ENCODE measurements at places on chromosomes 7 and 10. TPM values are rescaled to one million over a fixed set of nuclear protein-coding genes. Genes with fewer than 3 reads are reported as not detected.

- no peak for DNase-seq
These were observed 199.5 kb downstream of the SKAP2 start for GRCh38 chr7:26664735-26665416.

DNA sequence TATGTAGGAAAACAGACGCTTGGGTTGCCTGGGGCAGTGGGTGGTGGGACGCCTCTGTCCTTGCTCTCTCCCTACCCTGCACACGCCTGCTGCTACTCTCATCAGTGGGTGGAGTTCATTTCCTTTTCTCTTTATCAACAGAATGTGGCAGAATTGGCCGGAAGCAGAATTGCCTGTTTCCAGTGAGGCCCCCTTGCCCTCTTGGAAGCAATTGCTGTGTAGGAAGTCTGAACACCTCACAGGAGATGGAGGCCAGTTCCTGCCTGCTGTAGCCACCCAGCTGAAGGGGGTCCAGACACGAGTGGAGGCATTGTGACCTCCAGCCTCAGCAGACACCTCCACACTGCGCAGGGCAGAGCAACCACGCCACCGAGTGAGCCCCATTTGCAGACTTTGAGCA, 331.6 kb upstream of the ZNF32 start:
- no peak for DNase-seq

- DNase-seq: no peak
These were observed 249.5 kb downstream of the RPS24 start for GRCh38 chr10:78283069-78283682.

DNA sequence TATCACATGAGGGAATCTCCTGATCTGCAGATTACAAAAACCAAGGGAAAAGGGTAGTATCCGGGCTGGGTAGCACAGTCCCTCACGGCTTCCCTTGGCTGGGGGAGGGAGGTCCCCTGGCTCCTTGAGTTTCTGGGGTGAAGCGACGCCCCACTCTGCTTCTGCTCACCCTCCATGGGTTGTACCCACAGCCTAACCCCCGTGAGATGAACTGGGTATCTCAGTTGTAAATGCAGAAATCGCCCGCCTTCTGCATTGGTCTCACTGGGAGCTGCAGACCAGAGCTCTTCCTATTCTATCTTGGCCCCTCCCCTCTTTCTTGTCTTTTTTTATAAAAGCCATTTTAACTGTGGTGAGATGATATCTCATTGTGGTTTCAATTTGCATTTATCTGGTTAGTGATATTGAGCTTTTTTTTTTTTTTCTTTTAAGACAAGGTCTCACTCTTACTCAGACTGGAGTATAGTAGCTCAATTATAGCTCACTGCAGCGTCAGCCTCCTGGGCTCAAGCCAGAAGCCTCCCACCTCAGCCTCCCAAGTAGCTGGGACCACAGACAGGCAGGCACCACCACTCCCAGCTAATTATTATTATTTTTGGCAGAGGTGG, 87.8 kb downstream of the ABCC2 start:
- DNase-seq: no peak

DNA sequence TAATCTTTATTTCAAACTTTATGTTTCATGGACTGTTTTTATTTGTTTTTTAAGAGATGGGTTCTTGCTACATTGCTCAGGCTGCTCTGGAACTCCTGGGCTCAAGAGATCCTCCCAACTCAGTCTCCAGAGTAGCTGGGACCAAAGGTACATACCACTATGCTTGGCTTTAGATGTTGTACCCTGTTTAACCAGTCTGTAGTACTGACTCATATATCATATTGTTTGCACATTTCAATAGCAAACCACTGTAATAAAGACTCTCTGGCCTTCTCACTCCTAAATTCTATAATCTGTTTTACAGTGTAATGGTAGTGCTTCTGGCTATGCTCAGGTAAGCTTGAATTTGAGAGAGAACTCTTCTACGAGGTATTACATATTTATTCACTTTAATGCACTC, 413.6 kb upstream of the PCDH15 start:
- DNase-seq: no peak

- DNase-seq: peak; percentile 11
These were observed 32.0 kb upstream of the PLEKHA1 start for GRCh38 chr10:122342293-122343134.

GRCh38 chr10:28171468-28172222, 131.2 kb downstream of the MPP7 start:
- DNase-seq: peak; percentile 50

GRCh38 chr10:31953080-31953479, 24.4 kb upstream of the ARHGAP12 start:
- no peak for DNase-seq

DNA sequence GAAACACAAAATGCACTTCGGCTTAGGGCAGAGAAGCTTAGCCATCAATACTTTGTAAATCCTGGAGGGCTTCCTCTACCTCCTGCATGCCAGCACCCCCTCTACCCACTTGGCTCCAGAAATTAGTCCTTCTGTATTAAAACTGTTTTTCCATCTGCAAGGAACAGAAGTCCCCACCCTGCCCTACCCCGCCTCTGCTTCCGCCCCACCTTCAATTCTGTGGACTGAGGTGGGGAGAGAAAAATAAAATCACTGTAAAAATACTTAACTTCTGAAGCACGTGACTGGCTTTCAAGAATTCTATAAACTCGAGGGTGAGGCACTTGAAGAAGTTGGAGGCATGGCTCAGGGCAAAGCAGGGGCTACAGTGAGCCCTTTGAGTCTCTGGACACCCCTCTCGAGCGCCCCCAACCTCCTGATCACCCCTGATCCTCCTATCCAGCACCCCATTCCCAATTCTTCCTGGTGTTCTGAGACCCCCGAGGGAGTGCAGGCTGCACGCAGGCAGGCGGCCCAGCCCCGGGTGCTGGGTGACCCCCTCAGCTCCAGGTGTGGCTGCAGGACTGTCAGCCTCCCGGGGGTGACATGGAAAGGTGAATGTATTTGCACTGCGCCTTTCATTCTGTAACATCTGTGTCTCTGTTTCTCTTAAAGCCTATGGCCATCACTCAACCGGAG, 7.3 kb upstream of the KIAA1217 start:
- DNase-seq: no peak

GRCh38 chr7:35831208-35831607, 30.4 kb downstream of the SEPTIN7 start:
- no peak for DNase-seq

- no peak for DNase-seq
These were observed 1.6 kb downstream of the AVPI1 start for GRCh38 chr10:97685395-97685958.

- no peak for DNase-seq
These were observed 212.1 kb downstream of the MLLT10 start for GRCh38 chr10:21746118-21746517.

DNA sequence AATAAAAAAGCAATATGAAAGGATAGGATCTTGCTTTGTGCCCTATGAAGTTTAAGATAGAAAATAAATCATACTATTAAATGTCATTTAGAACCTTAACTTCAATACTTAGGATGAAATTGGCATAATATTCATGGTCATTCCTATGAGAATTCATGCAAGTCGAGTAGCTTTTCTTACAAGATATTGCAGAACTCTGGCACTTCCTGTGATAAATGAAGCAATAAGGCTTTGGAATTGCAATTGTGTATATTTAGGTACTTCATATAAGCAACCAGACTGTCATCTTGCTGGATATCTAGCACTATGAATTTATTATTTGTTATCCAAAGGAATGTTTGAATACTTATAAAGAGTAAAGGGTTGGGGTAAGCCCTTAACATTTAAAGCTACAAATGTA, 116.5 kb downstream of the ZNF438 start:
- no peak for DNase-seq

- DNase-seq: peak; percentile 57
These were observed 25.2 kb downstream of the GET4 start for GRCh38 chr7:901388-902154.

DNA sequence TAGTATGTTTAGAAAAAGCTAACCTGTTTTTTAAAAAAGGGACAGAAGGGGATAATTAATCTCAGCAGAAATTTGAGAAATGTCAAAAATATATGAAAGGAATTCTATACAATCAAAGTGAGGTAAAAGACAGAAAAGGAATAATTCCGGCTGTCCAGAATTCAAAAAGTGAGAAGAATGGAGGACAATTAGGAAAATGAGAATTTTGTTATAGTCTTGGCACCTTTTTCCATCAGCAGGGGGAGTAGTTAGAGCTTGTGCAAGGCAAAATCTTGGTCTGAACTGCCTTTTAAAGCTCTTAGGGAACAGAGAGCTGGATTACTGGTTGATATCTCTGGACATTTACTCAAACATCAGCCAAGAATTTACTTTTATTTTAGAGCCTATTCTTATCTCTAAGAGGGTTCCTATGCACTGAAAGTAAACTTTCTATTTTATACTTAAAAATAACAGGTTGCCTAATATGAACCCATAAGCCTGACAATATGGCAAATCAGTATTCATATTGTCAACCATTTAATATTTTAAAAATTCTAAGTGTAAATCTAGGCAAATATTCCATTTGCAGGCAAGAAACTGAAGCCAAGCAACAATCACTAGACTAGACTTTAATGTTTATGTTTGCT, 185.6 kb downstream of the ANK3 start:
- DNase-seq: no peak

DNA sequence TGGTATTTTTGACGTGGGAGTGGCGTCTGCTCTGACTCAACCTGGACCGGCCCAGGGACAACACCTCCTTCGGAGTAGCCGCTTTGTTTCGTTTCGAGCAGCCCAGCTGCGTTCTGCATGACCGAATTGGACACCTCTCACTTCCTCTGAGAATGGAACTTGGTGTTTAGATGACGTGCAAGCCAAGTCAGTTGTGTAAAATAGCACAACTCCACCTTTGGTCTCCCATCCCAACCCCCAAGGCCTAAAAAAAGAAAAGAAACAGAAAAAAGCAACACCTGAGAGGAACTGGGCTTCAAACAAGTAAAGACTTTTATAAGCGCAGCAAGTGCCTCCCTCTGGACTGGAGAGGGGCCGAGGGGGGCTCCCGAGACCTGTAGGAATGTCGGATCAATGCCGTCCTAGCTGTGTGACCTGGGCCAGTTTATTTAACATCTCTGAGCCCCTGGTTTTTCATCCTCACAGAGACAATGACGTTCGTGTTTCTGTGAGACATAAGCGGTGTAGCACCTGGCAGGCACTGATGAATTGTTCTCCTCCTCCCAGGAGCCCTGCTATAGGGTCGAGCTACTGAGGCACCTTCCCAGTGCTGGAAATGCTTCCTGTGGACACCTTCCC, 52.0 kb upstream of the SMNDC1 start:
- no peak for DNase-seq

GRCh38 chr10:21924511-21924910, 79.0 kb downstream of the DNAJC1 start:
- no peak for DNase-seq

DNA sequence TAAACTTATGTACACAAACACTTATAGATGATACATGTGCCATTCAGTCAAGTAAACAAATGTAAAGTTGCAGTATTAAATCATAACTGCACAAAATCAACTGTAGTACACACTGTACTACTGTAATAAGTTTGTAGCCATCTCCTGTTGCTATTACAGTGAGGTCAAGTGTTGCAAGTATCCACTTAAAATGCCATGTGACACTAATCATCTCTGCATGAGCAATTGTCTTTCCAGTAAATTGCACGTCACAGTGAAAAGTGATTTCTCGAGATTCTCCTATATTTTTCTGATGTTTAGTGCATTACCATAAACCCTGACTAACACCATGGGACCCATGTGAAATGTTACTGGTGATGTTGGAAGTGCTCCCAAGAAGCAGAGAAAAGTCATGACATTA, 293.3 kb upstream of the SP4 start:
- no peak for DNase-seq

DNA sequence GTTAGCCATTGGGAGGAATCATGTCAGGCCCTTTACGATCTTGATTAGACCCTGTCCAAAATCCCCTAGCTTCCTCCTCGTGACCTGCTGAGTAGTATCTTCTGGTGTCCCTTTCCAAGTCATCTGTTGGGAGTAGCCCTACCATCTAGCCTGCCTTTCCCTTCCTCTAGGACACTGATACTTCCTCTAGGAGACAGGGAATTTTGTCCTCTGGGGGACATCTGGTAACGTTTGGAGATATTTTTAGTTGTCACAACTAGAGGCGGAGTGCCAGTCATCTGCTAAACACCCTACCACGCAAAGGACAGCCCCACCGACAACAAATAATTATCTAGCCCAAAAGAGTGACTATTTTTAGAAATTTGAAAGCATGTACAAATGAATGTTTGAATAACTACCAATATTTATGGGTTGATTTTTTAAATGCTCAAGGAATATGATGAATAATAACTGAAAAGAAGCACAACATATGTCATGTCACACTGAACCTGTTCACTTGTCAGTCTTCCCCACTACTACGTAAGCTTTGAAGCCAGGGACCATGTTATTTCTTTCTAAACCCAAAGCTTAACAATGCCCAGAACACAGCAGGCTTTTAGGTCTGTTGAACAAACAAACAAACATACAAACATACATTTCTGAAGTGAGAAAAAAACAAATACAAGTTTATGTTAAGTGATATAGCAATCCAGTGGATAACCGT, 105.9 kb downstream of the ARHGAP12 start:
- no peak for DNase-seq

DNA sequence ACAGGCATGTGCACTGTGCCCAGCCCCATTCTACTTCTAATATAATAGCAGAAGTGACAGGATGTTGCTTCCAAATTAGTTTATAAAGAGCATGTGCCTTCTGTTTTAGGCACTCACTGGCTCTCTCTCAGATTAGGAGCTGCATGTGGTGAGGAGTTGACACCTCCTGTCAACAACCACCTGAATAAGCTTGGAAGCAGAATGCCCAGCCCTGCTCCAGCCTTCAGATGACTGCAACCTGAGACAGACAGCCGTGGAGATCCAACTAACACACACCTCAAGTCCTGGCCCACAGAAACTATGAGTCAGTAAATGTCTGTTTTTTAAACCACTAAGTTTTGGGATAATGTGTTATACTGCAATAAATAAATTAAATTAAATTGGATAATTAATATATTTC, 54.5 kb downstream of the PARD3 start:
- DNase-seq: no peak

DNA sequence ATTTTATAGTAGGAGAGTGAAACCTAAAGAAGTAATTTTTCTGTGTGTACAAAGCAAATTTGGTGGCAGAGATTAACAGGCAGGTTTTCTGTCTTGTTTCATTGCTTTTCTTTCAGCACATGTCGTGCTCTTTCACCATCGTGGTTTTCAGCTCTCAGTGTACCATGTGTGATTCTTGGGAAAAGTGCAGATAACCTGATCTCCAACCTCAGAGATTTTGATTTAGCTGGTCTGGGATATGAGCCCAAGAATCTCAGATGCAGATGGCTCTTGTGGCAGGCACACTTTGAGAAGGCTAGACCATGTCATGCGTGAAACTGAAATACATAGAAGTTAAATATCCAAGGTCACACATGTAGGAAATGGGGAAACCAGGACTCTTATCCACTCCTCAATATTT, 317.4 kb downstream of the EXOC4 start:
- no peak for DNase-seq

DNA sequence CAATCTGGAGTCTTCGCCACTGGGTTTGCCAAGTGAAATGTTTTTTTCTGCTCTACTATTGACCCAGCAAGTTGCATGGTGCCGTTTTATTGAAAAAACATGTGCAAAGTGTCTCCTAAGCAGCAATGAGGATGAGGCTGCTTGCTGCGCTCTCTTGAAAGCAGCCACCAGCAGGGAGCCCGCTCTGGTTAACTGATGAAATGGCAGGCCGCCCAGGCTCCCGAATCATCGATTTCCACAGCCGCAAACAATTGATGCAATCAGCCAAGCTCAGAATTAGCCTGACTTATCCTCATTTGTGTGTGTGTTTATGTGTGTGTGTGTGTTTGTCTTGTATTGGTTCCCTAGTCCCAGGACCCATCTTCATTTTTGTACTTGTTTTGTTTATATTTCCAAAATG, 22.2 kb upstream of the LYZL1 start:
- DNase-seq: no peak

Gene DRGX
- not detected for polyA plus RNA-seq

Gene CEP55
- polyA plus RNA-seq: 21.2 TPM

Gene PAPOLB
- polyA plus RNA-seq: 0.05 TPM

Gene NKX1-2
- not detected for polyA plus RNA-seq

Gene AKR1C4
- not detected for polyA plus RNA-seq

All from right lung (tissue), 10 donors.